Stimulated activated CD8-positive, alpha-beta memory T cell treated with anti-CD3 and anti-CD28 coated beads, Interleukin-2, amount 100 ng/mL, for 1 hour (primary cell): ENCODE measurements at places on chromosomes 7 and 10.

- no peak for DNase-seq
Measured at GRCh38 chr7:84113286-84113685, 81.3 kb downstream of the SEMA3A start.

GRCh38 chr7:151868396-151869108, 8.4 kb downstream of the PRKAG2 start:
- no peak for DNase-seq

GRCh38 chr10:90999512-91000172, 78.8 kb upstream of the ANKRD1 start:
- DNase-seq, result no peak

- DNase-seq, result no peak
Measured at GRCh38 chr7:90708841-90709317, 112.8 kb downstream of the CDK14 start.

GRCh38 chr7:49060743-49061142, 136.4 kb downstream of the CDC14C start:
- DNase-seq, result no peak
